NCI-H510A (cell line): ENCODE measurements at places on chromosomes 1 and 21.

DNA sequence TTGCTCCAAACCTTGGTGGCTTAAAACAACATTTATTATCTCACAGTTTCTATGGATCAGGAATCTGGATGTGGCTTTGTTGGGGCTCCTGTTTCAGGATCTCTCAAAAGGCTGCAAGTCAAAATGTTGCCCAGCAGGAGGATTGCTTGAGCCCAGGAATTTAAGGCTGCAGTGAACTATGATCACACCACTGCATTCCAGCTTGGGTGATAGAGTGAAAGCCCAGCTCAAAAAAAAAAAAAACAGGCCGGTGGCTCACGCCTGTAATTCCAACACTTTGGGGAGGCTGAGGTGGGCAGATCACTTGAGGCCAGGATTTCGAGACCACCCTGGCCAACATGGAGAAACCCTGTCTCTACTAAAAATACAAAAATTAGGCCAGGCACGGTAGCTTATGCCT is 30.0 kb downstream of the BCAS2 start:
- no peak for DNase-seq

- no peak for DNase-seq
Observed at GRCh38 chr1:12588695-12589094, 29.3 kb downstream of the DHRS3 start.

DNA sequence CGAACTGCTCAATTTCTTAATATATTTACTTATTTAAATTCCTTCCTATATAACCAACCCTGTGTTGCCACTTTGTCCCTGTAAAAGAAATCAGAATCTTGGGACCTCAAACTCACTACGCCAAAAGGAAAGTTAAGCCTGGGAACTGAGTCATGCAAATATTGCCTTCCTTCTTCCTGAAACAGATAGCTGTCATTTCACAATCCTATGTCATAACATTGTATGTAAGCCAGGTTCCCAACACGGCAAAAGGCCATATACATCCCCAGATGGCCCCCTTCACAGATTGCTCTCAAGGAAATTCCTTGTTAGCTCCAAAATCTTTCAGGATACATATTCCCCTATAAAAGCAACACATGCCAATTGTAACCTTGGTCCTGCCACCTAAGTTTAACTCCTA is 39.7 kb downstream of the C21orf91 start:
- no peak for DNase-seq

DNA sequence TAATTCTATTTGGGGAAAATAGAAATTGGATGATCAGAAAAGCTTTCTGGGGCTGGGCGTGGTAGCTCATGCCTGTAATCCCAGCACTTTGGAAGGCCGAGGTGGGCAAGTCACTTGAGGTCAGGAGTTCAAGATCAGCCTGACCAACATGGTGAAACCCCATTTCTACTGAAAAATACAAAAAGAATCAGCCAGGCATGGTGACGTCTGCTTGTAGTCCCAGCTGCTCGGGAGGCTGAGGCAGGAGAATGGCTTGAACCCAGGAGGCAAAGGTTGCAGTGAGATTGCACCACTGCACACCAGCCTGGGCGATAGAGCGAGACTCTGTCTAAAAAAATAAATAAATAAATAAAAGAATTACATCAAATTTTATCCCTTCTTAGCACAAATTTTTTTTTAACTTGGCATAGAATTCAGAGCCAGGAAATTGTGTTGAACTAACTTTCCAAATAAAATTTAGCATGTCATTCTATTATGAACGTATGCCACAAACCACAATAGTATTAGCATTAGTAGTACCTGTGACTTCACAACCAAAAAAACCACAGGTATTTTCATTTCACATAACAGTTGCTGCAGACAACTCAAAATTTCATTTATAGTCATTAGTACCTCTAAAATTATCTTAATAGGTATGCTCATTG is 4.5 kb upstream of the ANKRD13C start:
- DNase-seq = no peak

DNA sequence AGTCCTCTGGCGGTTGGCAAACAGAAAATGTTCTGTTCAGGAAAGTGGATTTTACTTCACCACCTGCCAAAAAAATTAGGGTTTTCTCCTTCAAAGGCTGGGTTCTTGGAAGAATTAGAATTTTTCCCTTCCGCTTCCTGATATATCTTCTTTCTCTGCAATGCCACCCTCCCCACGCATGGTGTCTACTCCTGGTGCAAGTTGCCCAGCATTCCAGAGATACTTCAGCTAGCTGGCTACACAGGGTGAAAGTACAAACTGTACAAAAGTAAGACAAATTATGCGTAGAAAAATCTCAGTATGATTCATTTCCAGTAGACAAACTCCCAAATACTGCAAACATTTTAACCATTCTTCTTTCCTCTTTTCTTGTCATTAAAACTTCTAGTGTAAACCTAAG is 430.1 kb upstream of the ESRRG start:
- DNase-seq = no peak

- no peak for DNase-seq
Observed at GRCh38 chr21:36606287-36606982, 92.5 kb upstream of the SIM2 start.

GRCh38 chr1:205304695-205305070 is 16.9 kb downstream of the NUAK2 start:
- no peak for DNase-seq

- DNase-seq = no peak
Observed at GRCh38 chr1:159334797-159335196, 32.7 kb downstream of the FCER1A start.

- peak; percentile 93 for DNase-seq
Observed at GRCh38 chr21:39022863-39023693, 160.2 kb downstream of the PSMG1 start.

DNA sequence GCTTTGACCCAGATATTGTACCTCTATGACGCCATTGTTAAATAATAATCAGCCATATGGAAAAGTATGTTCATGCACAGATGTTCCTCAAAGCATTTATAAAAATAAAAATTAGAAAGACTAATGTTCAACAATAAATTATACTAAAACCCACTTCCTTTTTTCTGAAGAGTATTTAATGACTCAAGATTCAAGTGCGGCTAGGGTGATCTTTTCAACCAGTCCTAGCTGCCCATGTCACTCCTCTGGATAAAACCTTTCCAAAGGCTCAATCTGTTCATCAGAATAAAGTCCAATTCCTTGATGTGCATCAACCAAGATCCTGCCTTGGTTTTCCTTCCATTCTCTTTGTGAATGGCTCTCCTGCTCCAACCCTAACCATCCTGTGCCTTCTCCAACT is 292.0 kb downstream of the VAV3 start:
- no peak for DNase-seq

- DNase-seq = no peak
Observed at GRCh38 chr1:209620487-209620884, 31.7 kb downstream of the LAMB3 start.

- DNase-seq = no peak
Observed at GRCh38 chr1:214707306-214708087, 104.5 kb downstream of the CENPF start.
